ENCODE measurements at places on chromosomes 16 and 17. TPM values are rescaled to one million over a fixed set of nuclear protein-coding genes. Genes with fewer than 3 reads are reported as not detected.

KRTAP2-3 gene
- not detected for total RNA-seq

- no peak for DNase-seq
Observed at GRCh38 chr17:44254361-44255095, 13.4 kb downstream of the SLC4A1 start.

- DNase-seq = no peak
Observed at GRCh38 chr17:52762794-52763167, 604.3 kb upstream of the CA10 start.

DNA sequence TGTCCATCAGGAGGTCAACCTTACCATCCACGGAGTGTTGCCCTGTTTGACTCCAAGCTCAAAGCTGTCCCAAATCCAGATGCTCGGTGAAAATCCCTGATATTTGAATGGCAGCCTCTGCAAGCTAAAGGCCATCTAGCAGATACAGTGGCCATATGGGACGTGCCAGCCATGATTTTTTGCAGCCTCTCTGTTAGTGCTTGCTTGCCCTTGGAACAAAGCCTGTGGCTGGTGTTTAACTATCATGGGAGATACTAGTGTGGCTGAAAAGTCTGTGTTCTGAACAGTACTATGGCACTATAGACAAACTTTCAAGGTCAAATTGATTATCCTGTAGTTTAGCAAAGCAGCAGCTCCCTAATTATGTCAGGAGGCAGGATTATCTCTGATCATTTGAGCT lies 214.3 kb downstream of the CDH13 start:
- DNase-seq = no peak

GRCh38 chr17:27244011-27244410 lies 49.9 kb upstream of the WSB1 start:
- no peak for DNase-seq
